ENCODE measurements at places on chromosomes 3 and 15.

- no peak for ATAC-seq
Measured at GRCh38 chr3:124862006-124862405, 25.2 kb downstream of the ITGB5 start.

- no peak for ATAC-seq
Measured at GRCh38 chr3:136562026-136562425, 190.2 kb downstream of the STAG1 start.

- ATAC-seq, result no peak
Measured at GRCh38 chr3:126166009-126166408, 14.4 kb downstream of the ALDH1L1 start.

- peak; percentile 37 for ATAC-seq
Measured at GRCh38 chr3:15428539-15428938, 1.1 kb downstream of the EAF1 start.

DNA sequence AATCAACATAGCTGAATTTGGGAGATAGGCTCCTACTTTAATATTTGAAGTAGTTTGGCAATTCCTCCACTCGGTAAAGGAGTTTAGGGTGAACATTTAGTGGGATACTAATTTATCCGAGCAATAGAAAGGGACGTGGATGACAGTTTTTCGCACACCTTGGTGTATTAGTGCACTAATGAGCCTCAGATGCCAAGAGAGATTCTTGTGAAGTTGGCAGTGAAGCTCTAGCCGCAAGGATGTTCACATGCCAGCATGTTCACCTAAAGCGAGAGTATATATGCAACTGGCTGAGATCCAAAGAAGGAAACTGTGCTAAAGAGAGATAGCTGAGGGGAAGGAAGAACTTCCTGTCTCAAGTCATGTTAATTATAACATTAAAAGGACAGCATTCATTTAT, 58.5 kb downstream of the TGFBR2 start:
- no peak for ATAC-seq

DNA sequence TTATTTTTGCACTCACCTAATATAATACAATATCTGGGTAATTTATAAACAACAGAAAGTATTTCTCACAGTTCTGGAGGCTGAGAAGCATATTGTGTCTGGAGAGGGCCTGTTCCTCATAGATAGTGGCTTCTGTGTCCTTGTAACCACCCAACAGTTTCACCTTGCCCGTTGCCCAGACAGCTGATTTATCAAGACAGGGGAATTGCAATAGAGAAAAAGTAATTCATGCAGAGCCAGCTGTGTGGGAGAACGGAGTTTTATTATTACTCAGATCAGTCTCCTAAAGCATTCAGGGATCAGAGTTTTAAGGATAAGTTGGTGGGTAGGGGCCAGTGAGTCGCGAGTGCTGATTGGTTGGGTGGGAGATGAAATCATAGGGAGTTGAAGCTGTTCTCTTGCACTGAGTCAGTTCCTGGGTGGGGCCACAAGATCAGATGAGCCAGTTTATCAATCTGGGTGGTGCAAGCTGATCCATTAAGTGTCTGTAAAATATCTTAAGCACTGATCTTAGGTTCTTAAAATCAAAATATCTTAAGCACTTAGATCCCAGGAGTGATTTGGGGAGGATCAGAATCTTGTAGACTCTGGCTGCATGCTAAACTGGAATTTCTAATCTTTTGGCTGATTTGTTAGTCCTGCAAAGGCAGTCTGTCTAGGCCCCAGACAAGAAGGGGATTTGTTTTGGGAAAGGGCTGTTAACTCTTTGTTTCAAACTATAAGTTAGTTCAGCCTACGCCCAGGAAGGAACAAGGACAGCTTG, 33.9 kb upstream of the C15orf39 start:
- no peak for ATAC-seq

DNA sequence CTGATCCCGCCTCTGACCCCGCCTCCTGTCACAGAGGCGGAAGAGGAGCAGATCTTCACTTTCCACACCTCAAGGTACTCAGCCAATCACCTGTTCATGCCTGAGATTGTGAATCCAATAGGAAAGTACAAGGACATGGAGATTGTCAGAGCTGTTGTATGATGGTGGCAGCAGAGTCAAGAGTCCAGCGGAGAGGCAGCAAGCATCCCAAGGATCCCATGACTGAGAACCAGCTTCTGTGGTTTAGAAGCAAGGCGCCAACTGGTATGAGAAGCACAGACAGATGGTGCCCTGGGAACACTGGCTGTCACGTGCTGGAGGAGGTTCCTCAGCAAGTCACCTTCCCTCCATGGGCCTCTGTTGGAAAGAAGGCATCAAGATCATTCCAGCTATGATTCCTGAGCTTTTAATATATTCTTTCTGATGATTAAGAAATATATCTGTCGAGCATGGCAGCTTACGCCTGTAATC, 93.9 kb downstream of the CPN2 start:
- no peak for ATAC-seq

- ATAC-seq, result no peak
Measured at GRCh38 chr3:109125902-109126301, 8.0 kb upstream of the MORC1 start.

- no peak for ATAC-seq
Measured at GRCh38 chr3:169299889-169300288, 363.6 kb downstream of the MECOM start.

- no peak for ATAC-seq
Measured at GRCh38 chr3:9346141-9346540, 16.7 kb upstream of the THUMPD3 start.

- ATAC-seq, result no peak
Measured at GRCh38 chr3:12476238-12476897, 7.9 kb upstream of the TSEN2 start.

- ATAC-seq, result no peak
Measured at GRCh38 chr3:184231671-184232070, 2.3 kb downstream of the VWA5B2 start.

DNA sequence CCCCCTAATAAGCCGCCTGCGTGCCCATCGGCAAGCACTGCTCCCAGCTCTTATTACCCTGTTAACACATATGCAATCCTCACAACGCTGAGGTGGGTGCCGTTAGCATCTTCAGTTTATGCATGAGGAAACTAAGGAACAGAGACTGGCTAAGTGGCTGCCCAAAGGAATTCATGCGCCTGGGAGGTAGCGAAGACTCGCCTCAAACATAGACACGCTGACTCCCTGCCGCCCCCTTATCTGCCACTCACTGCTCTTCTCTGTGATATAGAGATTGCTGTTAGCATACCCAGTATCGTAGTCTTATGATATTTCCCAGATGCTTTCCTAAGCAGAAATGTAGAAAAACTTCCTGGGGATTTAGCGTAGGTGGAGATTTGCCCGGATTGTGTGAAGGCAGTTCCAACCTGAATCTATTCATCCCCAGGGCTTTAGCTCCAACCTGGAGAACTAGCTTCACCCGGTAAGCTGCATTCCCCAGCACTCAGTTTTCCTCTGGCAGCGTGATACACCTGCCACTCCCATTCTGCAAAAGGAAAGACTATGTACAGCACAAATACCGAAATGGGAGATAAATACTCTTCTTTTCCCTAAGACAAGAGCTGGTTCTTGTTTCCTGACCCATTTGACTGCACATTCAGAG, 23.7 kb upstream of the CD47 start:
- ATAC-seq, result no peak

GRCh38 chr15:98382139-98382538, 266.2 kb upstream of the IGF1R start:
- no peak for ATAC-seq

DNA sequence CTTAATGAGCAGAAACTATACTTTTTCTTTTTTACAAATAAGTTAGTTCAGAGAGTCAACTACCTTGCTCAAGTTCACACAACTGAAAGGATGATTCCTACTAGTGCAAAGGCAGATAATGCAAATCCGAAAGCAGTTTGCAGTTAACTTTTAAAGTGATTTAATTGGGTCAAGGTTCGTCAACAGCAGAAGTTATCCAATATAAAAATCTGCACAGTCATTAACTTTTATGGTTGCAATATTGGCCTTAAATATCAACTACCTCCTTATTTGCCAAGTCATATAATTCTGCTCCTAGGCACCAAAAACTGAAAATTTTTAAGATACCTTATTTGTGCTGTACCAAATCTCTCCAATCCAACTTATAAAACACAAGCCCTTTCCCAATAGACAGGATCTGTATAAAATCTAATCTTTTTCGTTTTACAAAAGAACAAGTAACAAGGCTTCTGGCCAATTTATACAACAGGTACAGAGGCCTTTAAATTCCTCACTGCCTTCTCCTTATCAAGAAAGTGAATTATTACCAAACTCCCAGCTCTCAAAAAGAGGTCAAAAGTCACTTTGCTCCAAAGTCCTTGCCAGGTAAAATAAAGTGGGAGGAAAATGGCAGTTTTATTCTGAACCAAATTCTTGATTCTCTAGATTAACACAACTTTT, 416.6 kb upstream of the NECTIN3 start:
- ATAC-seq, result no peak

DNA sequence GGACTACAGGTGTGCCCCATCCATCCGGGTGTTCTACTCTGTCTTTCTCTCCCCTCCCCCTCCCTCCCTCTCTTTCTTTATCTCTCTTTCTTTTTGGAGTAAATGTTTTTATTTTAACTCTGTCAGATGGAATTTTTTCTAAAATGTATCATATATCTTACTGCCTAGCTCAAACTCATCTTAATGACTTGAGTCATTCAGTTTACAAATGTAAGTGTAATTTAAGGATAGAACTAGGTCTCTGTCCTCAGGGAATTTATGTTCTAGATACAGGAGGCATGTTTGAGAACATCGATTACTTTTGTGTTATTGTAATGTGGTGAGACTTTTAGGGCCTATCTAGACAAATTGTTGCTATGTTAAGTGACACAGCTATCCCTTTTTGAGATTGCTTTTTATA, 3.5 kb downstream of the TBC1D23 start:
- no peak for ATAC-seq

GRCh38 chr3:104903064-104903463, 463.6 kb upstream of the ALCAM start:
- ATAC-seq, result no peak

DNA sequence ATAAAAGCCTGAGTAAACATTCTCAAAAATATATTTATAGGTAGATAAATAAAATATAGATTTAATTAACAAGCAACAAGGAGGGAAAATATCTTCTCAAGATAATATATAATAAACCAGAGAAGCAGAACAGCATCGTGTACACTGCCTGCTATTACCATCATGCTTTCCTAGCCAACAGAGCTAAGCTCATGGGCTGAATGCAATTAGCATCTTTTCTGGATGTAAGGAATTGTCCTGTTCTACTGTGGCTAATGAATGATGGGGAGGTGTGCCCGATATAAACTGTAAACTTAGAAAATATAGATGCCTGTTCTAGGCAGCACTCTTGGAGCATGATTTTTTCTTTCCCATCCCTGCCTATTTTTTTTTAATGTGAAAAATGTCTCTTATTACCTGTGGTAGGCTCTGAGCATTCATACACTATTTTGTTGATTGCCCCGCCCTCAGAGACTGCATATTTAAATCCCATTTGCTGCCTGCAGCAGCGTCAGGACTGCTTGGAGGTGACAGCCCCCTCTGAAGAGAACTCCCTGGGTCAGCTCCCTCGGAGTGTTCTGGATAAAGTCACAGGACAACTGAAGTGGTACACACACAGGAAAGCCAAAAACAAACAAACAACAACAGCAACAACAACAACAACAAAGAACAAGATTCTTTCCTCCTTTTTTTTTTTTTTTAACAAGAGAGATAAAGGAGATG, 312.3 kb downstream of the SATB1 start:
- ATAC-seq, result peak; percentile 46

- ATAC-seq, result no peak
Measured at GRCh38 chr3:56124546-56124945, 343.7 kb downstream of the ERC2 start.

DNA sequence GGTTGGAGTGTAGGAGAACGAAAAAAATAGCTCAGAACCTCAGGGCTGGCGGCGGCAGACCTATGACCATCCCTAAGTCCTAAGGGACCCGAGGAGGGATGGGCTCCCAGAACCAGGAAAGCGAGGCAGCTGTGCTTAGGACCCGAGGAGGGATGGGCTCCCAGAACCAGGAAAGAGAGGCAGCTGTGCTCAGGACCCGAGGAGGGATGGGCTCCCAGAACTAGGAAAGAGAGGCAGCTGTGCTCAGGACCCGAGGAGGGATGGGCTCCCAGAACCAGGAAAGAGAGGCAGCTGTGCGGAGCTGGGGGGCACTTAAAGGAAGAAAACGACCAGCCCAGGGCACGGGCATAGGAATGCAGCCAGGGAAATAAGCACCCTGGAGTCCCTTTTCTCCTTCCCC, 125.0 kb upstream of the DLG1 start:
- ATAC-seq, result no peak

GRCh38 chr15:90686435-90687218, 30.5 kb upstream of the BLM start:
- ATAC-seq, result no peak

DNA sequence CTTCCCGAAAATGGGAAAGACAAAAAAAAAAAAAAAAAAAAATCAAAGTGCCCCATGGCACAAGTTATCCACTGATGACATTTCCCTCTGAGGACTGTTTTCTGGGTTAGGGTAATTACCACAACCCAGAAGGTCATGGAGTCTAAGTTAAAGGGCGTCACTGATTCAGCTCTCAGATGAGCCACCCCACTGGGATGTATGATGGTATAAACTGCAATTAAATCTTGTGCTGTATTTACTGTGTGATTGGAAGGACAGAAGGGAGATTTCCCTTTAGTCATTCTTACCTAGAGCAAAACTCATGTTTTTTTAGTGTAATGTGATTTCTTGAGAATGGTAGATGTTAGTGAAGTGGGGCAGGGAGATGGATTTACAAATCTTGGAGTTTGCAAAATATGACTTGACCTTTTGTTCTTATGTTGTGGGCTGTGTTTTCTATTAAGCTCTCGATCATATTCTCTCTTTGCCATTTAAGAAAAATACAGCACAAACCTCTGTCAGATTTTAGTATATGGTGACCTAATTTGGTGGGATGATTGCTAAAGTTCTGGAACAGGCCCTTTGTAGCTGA, 244.2 kb downstream of the PTPRG start:
- ATAC-seq, result no peak

DNA sequence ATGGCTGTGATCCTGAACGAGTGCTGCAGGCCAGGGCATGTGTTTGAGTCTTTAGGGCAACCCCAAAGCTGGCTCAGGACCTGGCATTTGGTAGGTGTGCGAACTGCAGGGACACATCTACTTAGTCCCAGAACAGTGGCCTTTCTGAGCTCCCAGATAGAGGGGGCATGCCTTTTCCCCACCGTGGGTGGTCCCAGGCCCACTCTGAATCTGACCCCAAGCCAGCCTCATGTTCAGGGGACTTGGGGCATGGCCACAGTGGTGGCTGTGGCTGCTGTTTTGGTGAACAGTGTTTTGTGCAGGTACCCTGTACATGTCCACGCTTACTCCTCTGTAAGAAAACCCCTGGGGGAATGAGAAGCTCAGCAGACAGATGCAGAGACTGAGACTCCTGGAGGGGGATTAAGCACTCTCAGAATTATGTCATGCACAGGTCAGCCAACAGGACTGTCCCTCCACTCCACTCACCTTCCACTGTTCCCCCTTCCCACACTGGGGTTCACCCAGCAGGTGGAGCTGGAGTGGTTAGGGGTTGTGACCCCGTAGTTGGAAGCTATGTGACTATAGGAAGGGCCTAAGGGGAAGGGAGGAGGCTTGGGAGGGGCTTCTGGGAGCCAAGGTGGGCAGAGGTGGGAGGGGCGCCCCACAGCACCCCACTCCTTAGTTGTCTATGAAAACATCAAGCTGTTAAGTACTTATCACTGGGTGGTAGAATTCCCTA, 16.4 kb downstream of the ESYT3 start:
- no peak for ATAC-seq

GRCh38 chr3:33212406-33212805, 6.2 kb downstream of the SUSD5 start:
- ATAC-seq, result no peak

Data from motor neuron (in vitro differentiated cells).